ENCODE measurements at places on chromosomes 7 and 10.

DNA sequence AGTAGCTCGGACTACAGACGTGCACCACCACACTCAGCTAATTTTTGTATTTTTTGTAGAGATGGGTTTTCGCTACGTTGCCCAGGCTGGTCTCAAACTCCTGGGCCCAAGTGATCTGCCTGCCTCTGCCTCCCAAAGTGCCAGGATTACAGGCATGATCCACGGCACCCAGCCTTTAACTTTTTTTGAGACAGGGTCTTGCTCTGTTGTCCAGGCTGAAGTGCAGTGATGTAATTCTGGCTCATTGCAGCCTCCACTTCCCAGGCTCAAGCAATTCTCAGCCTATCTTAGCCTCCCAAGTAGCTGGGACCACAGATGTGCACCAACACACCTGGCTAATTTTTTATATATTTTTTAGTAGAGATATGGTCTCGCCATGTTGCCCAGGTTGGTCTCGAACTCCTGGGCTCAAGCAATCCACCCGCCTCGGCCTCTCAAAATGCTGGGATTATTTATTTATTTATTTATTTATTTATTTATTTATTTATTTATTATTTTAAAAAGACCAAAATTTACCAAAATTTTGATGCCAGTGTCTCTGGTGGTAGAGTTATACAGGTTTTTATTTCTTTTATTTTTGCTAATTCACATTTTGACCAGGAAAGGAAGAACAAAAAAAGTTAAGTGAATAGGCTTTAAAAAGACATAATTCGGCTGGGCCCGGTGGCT, 25.0 kb upstream of the ATP6V0A4 start:
- DNase-seq, result no peak

GRCh38 chr10:132230557-132231210, 43.9 kb downstream of the DPYSL4 start:
- no peak for DNase-seq

DNA sequence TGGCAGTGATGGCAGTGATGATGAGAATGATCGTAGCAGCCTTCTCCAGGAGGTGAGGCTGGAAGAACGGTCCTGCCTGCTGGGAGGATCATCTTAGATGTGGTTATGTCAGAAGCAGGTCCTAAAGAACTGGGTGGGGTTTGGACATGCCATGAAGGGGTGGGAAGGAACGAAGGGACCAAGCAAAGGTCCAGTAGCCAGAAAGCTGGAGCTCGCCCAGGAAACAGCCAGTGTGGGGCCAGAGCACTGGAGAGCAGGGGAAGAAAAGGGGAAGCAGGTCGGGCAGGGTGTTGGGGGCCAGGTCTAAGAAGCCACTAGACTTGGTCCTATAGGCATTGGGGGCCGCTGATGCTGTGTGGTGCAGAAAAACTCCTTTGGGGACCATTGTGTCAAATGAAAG, 127.4 kb downstream of the RGS10 start:
- no peak for DNase-seq

DNA sequence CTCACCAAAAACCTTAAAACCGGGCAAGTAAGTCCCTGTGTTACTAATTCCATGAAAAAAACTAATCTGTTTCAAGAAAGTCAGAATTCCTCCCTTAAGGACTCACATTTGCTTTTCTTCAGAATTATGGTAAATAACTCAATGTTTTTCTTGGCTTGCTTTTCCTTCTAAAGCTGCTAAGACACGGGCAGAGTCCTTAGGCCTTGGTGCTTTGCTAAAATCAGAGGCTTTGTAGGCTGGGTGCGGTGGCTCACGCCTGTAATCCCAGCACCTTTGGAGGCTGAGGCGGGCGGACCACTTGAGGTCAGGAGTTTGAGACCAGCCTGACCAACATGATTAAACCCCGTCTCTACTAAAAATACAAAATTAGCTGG, 32.0 kb downstream of the GNA12 start:
- DNase-seq, result no peak

DNA sequence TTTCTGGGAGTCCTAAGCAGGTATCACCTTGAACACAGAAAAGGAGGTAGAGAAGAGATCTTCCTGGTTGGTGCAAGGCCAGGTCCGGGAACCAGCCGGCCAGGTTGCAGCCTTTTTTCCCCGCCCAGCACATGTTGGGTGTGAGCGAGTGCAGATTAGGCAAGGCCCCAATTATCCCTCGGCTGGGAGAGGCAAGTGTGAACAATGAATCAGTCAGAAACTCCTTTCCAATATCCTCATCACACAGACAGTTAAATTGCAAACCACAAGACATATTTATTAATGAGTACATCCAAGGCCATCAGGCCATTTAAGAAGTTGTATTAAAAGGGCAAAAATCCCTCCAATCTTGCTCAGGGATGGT, 115.0 kb upstream of the AFAP1L2 start:
- peak; percentile 22 for DNase-seq

DNA sequence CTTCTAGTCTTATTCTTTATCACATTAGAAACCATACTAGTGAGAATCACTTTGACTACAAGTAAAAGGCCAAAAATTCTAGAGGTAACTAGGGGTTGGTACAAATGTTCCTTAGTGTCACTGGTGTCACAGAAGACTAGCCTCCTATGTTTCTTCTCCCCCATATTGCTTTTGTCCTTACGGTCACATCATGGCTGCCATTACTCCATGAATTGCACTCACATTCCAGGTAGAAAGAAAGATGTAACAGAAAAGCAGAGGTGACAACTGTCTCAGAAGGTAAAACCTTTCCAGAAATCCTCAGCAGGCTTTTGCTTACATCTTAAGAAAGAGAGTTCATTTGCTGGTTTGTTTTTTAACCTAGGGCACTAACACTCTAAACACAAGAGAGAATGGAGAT, 42.9 kb downstream of the USP6NL start:
- no peak for DNase-seq

DNA sequence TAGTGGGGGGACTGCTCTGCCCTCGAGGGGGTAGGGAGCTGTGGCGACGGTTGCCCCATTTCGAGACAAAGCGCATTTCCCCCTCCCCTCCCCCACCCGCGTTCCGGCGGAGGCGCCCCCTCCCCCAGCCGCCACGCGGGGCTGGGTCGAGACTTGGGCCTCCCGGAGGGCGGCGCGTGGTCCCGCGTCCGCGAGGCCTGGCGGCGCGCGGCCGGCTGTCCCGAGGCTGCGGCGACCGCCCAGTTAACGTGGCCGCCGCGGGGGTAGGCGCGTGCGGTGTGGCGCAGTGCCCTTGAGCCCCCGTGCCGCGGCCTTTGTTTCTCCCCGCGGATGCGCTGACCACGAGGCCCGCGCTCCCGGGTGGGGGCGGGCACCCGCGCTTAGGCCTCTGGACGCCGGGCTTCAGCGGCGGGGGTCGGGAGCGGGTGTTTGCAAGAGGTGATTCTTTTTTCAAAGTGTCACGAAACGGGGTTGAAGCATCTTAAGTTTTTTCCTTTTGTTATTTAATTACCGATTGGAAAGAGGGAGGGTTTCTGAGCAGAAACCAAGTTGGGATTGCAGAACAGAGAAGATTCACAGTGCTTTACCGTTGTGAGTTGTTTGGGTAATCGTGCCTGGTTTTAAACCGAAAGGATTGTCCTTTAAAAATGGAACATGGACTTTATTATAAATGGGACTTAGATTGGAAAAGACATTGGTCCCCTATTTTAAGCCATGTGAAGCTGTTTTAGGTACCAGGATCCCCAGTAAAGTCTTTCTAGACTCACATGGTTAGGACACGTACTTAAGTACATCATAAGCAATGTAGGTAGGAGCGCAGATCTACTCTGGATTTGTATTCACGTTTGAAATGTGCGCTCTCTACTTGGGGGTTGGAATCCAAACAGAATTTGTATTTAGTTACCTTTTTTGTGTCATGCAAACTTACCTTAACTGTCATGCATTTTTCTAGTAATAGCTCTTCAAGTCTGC, 760 bp downstream of the CBX3 start:
- peak; percentile 78 for DNase-seq

Data from NCI-H82 (cell line).